ENCODE measurements at places on chromosomes 7 and 10.

GRCh38 chr7:50793120-50793946, 10.6 kb upstream of the GRB10 start:
- DNase-seq = peak; percentile 74

DNA sequence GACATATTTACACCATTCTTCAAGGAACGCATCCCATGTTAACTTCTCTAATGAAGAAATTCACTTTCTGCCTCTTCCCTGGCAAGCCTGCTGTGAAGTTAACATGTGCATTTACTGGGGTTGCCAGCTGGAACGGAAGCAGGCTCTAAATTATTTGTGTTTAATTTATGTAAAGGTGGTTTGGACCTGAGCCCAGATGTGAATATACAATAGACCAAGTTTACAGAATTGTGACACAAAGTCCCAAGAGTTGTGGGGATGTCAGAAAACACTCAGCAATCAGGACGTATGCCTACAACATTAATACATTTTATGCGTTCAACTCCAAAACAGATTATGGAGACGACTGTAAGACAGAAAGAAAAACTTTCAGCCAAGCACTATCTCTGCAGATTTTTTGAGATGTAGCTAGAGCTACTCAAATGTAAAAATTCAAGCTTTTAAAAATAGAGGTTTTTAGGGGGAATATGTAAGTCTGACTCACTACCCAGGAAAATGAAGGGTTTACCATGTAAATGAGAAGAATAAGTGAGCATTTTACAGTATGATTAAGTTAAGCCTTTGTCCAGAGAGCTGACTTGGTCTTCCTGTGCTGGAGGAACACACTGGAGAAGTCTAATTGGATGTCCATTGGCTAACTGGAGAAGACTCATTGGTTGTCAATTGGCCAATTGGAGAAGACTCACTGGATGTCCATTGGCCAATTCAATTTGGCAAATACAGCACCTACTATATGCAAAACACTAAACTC, 19.5 kb downstream of the NRP1 start:
- DNase-seq = no peak

GRCh38 chr10:66888237-66888636, 37.6 kb upstream of the LRRTM3 start:
- no peak for DNase-seq

DNA sequence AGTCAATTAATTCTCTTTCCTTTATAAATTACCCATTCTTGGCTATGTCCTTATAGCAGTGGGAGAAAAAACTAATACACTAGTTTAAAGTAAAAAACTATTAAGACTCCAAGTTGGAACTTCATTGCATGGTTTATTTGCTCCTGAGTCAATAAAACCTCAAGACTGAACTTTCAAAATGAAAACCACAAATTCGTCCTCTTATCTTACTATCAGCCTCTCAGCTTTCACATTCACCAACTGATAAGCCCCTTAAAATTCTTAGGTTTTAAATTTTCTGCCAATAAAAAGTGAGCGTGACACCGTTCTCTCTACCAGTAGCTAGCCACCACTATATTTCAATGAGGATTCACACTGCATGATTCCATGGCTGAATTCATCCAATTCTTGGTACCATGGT, 346.4 kb upstream of the NPSR1 start:
- no peak for DNase-seq

- DNase-seq = no peak
Observed at GRCh38 chr10:61958311-61958710, 56.8 kb downstream of the ARID5B start.

DNA sequence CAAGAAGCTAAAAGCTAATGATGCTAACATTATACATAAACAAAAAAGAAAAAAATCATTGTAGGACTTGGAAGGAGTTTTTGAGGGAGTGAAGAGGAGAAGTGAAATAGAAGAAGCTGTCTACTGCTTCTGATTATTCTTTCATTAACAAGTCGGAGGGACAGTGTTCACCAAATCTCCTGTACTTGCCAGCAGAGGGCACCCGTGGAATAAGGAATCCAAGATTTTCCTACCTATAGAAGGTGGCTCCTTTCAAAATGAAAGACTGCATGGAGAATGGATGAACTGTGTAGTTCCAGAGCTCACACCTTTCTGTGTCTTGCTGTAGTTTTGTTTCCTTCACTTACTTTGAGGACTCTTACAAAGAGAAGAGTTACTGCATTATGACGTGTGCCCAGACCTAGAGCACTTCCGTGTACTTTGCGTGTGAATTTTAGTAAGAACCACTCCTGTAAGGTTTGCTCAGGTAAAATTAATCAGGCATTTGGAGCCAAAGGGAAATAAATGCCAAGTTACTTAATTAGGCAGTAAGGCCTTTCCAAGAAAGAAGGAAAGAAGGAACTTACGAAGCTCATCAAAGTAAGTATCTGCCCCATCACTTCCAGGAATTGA, 145.1 kb downstream of the SEMA3D start:
- peak; percentile 64 for DNase-seq

DNA sequence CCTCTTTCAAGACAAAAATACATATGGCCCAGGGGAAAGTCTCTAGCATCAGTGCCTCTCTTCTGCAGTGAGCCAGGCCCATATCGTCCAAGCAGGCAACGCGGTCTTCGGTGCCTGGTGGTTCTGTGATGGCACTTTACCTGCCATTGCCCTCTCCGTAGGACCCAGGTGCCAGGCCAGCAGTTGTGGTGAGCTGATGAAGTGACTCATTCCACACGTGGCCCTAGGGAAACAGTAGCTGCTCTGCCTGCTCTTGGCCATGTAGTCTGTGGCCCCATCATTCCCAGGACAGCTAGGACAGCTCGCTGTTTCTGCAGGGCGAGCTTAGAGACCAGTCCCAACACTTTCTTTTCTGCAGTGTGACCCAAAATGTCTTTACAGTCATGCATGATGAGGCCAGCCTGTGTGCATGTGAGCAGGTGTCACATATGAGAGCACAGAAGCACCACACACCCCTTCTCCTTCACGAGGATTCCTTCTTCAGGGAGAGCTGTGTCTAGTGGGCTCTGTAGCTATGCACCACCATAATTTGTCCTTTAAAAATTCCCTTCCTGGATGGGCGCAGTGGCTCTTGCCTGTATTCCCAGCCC, 39.0 kb downstream of the SVIL start:
- no peak for DNase-seq

GRCh38 chr10:24219963-24220362, 11.0 kb downstream of the KIAA1217 start:
- DNase-seq = no peak

GRCh38 chr7:94669773-94670495, 14.0 kb upstream of the SGCE start:
- no peak for DNase-seq

DNA sequence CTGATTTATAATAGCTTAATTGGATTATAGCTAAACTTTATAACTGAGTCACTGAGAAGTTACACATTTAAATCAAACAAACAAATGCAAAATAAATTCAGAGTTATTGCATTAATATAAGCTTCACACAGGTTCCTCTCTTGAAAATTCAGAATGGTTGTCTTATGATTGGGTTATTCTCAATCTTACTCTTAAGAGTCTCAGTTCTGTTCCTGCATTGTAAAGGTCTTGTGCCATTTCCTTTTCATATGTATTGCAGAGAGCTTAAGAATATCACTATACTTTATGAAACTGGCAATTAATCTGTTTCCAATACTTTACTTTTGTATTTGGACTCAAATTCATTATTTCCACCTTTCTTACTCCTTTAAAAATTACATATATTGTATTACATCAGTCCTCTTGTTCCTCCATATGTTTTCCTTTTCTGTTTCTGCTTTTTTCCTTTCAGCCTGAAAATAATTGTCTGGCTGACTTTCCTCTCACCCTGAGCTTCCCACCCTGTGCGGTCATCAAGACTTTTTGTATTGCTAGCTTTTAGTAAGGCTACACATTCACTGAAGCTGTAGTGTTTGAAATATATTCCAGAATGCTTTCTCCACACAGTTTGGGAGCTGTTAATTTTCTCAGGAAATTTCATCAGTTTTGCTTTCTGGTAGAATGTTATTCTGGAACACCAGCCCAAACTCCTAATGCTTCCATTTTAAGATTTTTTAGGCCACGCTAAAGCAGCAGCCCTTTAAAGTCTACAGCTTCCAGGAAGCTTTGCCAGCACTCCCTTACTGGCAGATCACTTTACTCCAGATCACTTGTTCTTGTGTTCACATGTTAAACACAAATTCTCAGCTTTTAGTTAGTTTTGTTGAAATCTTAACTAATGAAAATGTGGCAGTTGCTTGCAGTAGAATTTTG, 139.4 kb downstream of the KCND2 start:
- no peak for DNase-seq

- peak; percentile 60 for DNase-seq
Observed at GRCh38 chr7:140260352-140261104, 83.7 kb upstream of the KDM7A start.

DNA sequence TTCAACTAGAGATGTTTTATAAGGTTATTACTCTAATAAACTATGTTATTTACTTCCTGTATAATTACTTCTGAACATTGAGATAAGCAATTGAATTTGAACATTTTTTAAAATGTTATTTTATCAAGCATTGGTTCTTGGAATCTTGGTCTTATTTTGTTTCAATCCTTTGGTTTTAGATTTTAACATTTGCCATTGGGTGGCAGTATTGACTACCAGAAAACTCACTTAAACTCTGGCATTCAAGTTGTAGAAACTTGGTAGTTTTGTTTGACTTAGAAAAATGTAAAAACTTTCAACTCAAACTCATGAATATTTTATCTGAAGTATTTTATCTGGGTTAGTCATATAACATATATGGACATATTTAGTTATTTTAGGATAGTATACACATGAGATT, 48.1 kb downstream of the ATRNL1 start:
- DNase-seq = no peak

- DNase-seq = no peak
Observed at GRCh38 chr7:55484834-55485233, 87.5 kb downstream of the VOPP1 start.

DNA sequence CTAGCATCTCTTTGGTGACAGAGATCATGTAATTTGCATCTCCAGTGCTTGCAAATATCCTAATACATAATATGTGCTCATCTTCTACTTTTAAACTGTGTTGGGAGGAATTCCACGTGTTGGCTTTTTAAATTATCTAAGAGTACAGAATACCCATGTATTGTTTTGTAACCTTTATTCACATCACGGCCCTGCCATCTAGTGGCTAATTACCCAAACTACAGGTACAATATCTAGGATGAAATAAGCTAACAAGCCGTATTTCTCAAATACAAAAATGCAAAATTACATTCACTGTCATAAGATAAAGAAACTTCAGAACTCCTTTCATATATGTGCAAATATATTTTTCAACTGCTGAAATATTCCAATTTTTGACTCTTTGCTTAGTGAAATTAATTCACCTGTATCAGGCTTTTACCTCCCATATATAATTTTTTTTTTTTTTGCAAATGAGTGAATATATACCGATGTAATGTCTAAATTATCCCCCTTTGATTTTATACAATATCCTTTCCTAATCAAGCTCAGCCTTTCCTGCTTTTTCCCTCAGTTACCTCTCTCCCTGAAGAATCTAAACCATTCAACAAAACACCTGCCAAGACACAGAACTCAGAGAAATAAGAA, 30.3 kb upstream of the LSM8 start:
- DNase-seq = peak; percentile 26

DNA sequence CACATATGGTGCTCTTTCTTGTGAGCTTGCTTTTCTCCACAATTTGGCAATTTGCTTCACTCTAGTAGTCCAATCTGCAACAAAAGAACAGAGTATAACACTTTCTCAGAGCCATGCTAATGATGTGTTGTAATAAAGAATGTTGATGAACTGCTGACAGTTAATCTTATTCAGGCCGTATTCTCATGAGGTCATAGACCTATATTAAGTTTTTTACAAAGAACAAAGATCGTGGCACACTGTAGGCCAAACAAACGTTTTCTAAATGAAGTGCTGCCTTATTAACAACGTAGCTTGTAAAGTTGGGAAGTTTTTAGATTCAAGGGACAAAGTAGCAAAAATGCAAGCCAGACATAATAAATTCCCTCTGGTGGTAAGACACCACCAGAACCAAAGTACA, 160.1 kb downstream of the GALNT11 start:
- no peak for DNase-seq

DNA sequence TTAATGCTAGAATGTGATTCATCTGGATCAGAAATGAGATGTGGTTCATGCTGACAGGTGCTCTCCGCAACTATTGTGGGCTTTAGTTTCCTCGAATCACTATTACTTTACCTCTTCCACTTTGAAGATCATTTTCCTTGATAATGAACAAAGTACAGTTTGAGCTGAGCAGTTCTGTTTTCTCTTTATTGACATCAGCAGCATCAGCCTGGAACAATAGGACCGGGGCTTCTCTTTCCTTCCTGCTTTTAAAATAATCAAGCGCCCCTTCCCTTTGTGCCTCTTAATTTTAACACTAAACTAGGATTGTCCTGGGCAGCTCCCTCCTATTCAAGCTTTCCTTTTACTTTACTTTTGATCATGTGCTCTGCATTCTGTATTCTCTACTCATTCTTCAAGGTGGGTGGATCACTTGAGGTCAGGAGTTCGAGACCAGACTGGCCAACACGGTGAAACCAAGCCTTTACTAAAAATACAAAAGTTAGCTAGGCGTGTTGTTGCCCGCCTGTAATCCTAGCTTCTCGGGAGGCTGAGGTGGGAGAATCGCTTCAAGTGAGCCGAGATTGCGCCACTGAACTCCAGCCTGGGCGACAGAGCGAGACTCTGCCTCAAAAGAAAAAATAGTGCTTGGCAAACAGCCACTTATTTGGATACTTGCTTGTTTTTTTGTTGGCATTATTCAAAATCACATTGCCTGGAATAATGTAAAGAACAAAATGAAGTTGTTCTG, 67.0 kb upstream of the RHEB start:
- DNase-seq = no peak

DNA sequence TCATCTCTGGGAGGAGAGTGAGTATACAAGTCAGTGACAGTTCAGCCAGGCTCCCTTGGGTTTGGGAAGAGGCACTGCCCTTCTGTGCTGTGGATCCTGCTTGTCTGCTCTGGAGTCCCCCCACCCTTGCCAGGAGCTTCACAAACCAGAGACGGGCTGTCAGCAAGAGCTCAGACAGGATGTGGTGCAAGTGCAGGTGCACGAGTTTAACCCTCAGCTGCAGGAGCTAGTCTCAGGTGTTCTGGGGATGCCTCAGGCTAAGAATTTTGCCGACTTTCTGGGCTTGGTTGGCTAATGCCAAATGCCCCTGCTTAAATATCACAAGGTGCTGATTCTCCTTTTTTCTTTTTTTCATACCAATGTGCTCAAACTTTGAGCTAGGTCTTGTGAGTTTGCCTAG, 22.3 kb downstream of the ZNF783 start:
- DNase-seq = peak; percentile 36

GRCh38 chr7:47371317-47371716, 210.6 kb downstream of the TNS3 start:
- DNase-seq = no peak

GRCh38 chr7:7693881-7694280, 24.5 kb downstream of the RPA3 start:
- no peak for DNase-seq
